ENCODE measurements at places on chromosomes 6 and 20.

GRCh38 chr6:151216804-151217203 is 23.0 kb upstream of the AKAP12 start:
- DNase-seq = no peak

DNA sequence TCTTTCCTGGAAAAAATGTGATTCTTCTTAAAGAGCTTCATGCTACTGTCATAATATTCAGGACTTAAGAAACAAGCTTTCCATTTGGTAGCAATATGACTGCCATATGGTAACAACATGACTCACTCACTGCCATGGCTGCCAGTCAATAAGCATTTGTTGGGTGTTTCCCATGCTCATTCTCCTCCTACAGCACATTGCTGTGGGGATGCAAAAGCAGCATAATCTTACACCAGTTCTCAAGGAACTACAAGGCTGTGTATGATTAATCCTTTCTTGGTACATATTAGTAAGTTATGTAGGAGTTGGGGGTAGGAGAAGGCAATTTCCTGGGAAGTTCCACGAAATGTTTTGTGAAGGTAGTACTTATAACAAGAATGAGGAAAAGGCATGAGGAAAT is 76.7 kb downstream of the CEP162 start:
- no peak for DNase-seq

DNA sequence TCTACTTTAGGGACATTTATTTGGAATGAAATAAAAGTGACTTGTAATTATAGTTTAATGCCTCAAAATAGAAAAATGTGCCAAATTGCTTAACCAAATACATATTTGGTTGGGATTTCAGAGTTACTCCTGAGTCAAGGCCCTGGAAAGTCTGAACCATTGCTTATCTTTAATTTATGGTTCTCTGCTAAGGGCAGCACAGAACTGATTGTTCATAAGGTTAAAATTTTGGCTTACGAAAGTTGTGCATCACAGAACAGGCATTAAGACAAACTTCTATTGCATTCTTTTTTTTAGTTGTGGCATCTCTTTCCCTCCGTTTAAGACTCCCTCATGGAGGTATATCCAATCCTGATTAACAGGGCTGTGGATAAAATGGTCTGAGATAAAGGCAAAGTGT is 92.2 kb upstream of the TENT5A start:
- no peak for DNase-seq

GRCh38 chr6:21828704-21829103 is 235.2 kb downstream of the SOX4 start:
- no peak for DNase-seq

DNA sequence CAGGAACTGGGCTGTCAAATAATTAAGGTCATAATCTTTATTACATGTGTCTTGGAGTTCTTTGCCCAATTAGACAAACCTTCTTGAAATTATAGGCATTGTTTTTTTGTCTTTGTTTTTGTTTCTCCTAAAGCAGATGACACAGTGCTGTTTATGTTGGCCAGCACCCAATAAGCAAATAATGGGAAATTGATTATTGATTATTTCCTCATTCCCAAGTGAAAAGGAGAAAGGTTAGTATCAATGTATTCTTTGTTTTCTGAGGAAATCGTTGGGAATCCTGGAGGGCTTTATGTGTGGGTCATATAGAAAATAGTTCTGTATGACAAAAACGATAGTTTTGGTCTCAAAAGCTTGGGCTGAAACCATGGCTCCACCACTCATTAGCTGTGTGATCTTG is 4.5 kb upstream of the CYP24A1 start:
- no peak for DNase-seq

- DNase-seq = no peak
These were observed 39.2 kb downstream of the ANKS1A start for GRCh38 chr6:34928220-34928619.

GRCh38 chr20:4332121-4332860 is 316.9 kb upstream of the RNF24 start:
- DNase-seq = no peak

DNA sequence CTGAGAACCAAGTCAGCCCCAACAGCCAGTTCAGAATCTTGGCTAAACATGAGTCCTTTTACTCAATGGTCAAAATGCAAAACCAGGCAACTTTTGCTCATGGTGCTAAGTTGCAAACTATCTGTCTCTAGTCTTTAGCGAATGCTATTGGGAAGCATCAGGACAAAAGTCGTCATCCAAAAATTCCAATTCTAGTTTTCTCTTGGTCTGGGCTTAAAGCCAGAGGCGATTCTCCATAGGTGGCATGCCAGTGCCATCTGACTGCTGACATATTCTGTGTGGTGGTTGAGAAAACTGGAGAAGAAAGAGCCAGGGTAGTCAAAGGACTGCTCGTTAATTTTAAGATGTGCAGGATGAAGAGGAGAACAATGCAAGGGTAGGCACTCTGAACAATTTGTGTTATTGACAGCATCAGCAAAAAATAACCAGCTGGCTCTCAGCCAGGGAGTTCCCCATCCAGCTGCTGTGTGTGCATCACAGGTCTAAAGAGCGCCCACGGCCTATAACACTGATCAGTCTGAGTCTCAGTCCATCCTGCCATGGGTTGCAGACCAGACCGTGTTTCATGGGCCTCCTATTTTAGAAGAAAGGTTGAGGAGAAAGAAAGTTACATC is 313.6 kb downstream of the ALDH8A1 start:
- peak; percentile 25 for DNase-seq

GRCh38 chr6:22966691-22967422 is 397.5 kb downstream of the HDGFL1 start:
- no peak for DNase-seq

- DNase-seq = no peak
These were observed 227.0 kb upstream of the PRSS16 start for GRCh38 chr6:27020553-27020880.

DNA sequence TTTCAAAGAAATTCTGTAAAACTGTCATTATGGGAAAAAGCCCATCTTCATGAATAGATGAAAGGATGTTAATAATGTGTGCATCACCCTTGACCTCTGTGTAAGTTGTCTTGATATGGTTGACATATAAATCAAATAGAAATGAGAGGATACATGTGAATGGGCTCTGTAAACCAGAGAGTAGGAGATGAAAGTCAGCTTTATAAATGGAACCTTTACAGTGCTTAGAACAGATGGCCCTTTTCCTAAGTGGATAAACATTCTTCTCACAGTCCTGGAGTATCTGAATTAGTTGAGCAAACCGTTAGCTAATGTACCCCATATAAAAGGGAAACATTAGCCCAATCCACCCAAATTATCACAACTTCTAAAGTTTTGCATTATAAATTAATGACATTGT is 57.5 kb downstream of the MYLK4 start:
- DNase-seq = no peak

DNA sequence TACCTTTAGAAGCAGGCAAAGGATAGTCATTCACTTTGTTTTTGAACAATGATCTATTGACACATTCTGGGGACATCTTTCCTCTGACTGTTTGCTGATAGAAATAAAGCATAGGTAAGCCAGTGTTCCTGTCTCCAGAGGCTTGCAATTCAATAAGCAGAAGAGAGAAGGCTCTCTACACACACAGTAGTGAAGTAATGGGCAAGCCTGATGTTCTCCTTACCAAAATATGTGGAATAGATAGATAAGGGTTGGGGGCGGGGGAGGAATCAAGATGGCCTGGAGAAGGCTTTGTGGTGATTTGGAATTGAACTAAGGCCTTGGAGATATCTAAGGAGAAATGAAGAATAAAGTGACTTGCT is 27.3 kb downstream of the PAQR8 start:
- no peak for DNase-seq

- no peak for DNase-seq
These were observed 66.4 kb downstream of the POPDC3 start for GRCh38 chr6:105113422-105113821.

DNA sequence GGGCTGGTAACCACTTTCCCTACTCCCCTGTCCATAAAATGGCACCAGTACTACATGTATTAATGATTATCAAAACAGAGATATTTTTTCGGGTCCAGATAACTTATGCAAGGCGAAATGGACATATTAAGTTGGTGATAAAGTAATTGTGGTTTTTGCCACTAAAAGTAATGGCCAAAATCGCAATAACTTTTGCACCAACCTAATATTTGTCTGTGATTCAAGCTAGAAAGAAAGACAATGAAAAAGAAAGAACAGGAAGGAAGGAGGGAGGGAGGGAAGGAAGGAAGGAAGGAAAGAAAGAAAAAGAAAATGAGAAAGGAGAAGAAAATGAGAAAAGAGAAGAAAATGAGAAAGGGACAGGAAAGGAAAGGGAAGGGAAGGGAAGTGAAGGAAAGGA is 922.9 kb downstream of the TBC1D32 start:
- no peak for DNase-seq

- DNase-seq = no peak
These were observed 57.0 kb upstream of the STX16 start for GRCh38 chr20:58593880-58594638.

- no peak for DNase-seq
These were observed 24.9 kb upstream of the SLC2A12 start for GRCh38 chr6:134077301-134077700.

DNA sequence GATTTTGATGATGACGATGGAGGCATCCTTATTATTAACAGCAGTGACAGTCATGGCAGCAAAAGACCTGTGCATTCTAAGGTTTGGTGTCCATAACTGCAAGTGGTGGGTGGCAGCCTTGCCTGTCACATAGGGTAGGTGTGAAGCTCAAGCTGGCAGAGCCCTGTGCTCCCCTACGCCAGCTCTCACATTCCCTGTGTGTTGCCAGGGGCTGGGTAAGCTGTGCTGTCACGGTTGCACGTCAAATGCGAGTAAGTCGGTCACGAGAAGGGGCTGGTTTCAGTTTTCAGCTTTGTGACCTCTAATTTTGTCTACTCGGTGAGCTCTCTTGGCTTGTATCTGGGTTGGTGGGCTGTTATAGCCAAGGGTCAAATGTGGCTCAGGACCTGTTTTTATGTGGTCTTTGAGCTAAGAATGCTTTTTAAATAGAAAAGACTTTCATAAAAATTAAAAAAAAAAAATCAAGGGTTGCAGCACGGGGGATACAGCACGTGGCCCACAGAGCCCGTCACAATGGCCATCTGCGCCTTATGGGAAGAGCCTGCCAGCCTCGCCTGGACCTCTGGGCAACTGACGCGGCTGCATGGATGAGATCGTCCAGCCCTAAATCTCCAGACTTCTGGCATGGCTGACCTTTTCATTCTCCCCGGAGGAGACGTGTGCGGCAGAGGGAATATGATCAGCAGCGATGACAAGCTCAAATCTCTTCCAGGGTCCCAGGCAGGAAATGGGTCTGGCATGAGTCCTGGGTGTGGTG is 148.5 kb downstream of the PHACTR3 start:
- no peak for DNase-seq

- no peak for DNase-seq
These were observed 225.3 kb upstream of the EPHA7 start for GRCh38 chr6:93644611-93645010.

DNA sequence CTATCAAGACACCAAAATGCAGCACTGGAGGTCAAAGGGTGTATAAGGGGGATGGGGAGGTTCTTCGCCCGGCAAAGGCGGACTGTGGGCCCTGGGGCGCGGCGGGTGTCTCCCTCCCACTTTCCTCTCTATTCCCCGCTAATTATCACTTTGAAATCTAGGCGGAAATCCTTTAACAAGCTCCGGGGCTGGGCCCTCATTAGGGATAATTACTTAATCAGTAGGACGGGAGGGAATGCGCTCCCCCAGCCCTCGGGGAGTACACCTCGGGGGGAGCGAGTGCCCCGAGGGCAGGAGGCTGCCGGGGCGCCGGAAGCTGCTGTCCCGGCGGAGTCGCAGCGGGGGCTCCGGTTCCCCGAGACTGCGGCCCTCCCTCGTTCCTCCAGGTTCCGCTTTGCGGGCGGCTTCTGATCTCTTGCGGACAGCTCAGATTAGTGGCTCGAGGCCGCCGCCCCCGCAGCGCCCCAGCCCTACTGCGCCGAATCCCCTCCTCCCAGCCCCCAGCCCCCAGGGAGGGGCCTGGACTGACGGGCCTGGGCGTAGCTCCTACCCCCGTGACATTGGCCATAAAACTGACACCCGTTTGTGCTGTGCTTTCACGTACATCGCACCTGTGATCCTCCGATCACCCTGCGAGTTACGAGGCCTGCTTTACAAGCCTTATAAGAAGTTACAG is 14.7 kb downstream of the MUCL3 start:
- DNase-seq = peak; percentile 74

DNA sequence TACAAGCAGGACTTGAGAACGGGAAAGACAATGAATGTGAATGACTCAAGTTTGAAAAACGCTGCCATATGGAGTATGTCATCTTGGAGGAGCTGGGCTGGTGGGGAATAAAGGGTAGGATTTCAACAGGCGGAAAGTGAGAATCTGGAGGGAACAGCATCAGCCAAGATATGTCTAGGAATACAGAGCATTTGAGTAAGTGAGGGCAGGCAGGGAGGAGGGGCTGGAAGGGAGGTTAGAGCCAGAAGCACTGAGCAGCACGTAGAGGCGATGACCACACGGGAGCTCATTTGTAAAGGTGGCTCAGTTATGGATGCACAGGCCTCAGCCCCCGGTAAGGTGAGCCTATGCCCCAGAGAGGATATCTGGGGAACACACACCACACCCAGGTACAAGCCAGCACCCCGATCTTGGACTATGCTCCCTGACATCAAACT is 115.1 kb downstream of the ZMYND8 start:
- DNase-seq = no peak

GRCh38 chr20:2379511-2380229 is 1.0 kb upstream of the TGM6 start:
- no peak for DNase-seq

GRCh38 chr20:9203081-9203447 is 134.2 kb downstream of the PLCB4 start:
- DNase-seq = no peak

- DNase-seq = no peak
These were observed 354.2 kb downstream of the GRIK2 start for GRCh38 chr6:101747716-101748115.

DNA sequence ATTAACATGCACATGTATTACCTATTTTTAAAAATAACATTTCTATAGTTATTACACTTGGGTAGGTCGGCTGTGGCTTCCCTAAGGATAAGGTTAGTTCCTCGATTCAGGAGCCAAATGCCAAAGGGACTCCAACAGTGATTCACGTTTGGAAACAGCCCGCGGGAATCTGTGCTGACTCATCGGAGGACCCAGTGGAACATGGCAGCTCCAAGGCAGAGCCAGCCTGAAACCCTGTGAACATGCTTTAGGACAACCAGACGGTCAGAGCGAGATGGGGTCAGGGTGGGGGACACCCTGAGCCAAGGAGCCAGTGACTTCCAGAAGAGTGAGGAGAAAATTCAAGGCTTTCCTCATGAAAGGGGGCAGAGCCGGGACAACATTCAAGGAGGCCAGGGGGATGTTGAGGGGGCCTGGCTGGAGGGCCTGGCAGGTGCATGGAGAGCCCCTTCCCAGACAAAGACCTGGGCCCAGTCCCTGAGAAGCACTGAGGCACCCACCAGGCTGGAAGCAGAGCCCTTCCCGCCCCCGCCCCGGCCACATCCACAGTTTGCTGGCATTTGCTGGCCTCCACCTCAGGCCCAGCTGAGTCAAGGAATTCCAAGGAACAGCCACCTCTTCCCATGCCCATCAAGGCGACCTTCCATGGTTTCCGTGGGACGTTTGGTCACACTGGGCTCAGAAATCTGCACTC is 133.2 kb downstream of the SNX5 start:
- no peak for DNase-seq

GRCh38 chr6:27726619-27727023 is 185.6 kb downstream of the OR2B2 start:
- no peak for DNase-seq

Measured in left colon (tissue), 2 donors.